ENCODE measurements at places on chromosomes 12 and 14. TPM values are rescaled to one million over a fixed set of nuclear protein-coding genes. Genes with fewer than 3 reads are reported as not detected.
A peak's percentile ranks its signal among the peaks of the same experiment; 100 is the strongest.

DNA sequence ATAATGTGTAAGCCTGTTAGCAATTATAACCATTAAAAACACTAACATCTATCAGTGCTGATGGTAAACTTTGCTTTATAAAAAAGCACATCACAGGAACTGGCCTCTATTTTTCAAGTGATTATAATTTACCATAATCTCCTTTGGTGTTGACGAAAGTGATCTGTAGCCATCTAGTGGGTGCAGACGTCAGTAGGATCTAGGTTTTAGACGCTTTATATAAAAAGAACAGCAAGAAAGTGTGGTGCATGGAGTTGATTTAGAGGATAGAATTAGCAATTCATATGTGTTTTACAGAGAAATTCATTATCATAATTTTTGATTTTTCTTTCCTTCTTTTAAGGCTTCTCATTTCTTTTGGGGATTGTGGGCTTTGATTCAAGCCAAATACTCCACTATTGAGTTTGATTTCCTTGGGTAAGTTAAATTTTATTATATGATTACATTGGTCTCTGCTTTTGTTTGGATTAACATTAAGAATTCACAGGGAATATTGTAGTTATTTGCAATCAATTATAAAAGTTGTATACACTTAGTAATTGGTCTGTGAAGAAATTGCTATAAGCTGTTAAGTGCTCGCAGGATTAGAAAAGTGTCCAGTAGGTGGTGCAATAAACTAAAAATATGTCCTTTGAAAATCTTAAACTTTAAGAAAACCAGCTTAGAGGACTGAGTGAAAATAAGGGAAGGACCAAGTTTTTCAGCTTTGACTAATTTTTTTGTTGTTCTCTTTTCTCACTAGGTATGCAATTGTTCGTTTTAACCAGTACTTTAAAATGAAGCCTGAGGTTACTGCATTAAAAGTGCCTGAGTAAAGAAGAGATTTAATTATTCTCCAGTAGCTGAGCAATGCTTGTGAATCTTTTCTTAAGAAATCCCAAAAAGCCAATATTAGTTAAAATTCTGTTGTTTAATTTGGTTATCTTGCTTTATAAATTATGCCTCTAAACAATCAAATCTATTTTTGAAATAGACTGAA, 59.5 kb downstream of the ETNK1 start:
- DNase-seq = peak; percentile 55

- peak; percentile 73 for DNase-seq
These were observed 40.2 kb downstream of the TEAD4 start for GRCh38 chr12:2999265-2999841.

The AMIGO2 gene
- total RNA-seq = 13.1 TPM

- DNase-seq = no peak
These were observed 115.3 kb downstream of the ALG10B start for GRCh38 chr12:38431921-38432320.

- DNase-seq = no peak
These were observed 310.0 kb upstream of the DDHD1 start for GRCh38 chr14:53462931-53463778.

The MDM2 gene
- total RNA-seq = 132 TPM

GRCh38 chr12:30304528-30304927, 391.1 kb downstream of the IPO8 start:
- no peak for DNase-seq

DNA sequence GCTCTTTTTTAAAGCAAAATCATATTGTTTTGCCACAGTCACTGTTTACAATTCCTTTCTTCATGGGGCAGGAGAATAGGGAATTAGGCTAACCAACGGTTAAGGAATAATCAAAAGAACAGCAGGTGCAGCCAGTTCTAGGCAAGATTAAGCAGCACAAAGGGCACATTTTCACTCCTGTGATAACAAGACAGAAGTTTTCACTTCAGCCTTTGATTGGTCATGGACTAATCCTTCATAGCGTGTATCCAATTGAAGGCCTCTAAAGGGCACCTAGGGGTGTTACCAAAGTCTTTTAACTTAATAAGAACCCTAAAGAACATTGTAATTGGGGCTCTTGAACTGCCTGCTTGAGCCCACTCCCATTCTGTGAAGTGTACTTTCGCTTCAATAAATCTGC, 206.9 kb upstream of the AMIGO2 start:
- no peak for DNase-seq

GRCh38 chr12:26239122-26239851, 43.9 kb downstream of the SSPN start:
- peak; percentile 93 for DNase-seq

DNA sequence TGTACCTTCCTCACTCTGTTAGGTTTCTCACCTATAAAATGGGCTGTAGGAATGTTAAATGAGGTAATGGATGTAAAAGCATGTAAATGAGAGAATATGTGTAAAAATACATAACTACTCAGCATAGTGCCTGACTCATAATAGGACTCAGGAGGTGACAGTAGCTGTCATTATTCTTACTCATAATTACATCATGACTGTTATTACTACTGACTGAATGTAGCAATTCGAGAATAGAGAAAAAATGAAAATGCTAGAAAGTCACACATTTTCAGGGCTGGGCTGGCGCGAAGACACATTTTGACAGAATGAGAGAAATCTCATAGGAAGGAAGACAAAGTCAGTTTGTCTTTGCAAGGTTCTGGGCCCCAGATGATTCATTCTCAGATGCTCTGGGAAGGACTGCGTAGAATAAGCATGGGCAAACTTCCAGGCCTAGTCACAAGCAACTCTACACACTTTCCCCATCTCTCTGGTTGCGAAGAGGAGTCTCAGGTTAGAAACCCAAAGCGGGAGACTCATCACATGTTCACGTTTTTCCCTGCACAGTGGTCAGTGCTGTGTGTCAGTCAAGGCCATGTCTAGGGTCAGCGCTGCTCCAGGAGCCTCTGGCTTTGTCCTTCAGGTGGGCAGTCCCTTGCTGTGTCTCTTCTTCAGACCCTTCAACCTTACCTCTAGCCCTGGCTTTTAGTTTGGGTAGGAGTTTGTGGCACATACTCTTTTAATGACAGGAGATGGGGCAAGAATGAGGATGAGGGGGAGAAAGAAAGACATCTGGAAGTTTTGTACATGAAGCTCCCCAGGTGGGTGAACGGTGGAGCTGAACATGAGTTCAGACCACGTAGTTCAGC, 8.4 kb downstream of the GPRC5A start:
- DNase-seq = peak; percentile 69

DNA sequence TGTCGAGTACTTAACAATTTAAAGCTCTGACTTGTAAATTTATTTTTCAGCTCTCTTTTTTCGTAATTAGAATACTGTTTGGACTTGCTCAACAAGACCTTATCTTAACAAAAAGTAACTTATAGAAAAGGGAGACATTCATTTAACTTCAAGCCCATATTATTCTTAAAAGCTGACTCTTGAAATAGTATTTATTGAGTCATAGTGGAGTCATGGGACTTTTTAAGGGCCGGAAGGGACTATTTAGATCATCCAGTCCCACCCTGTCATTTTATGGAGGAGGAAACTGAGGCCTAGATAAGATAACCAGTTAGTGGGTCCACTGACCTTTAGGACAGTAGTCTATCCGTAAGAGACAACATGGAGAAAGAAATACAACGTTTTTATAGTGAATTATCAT, 1.5 kb downstream of the RAP1B start:
- DNase-seq = no peak

The GALNT8 gene
- total RNA-seq = not detected

The RASSF9 gene
- total RNA-seq = 0.05 TPM

- no peak for DNase-seq
These were observed 107.4 kb upstream of the NAV3 start for GRCh38 chr12:77723308-77723707.

The EPYC gene
- total RNA-seq = not detected

GRCh38 chr12:80752464-80752863, 35.8 kb downstream of the MYF5 start:
- no peak for DNase-seq

- no peak for DNase-seq
These were observed 129.3 kb upstream of the HIF1A start for GRCh38 chr14:61565836-61566536.

- no peak for DNase-seq
These were observed 356.4 kb downstream of the BCL11B start for GRCh38 chr14:98915625-98916024.

GRCh38 chr12:25332143-25332542, 81.4 kb upstream of the KRAS start:
- no peak for DNase-seq

- DNase-seq = no peak
These were observed 55.6 kb downstream of the ZC3H14 start for GRCh38 chr14:88618476-88618875.

The KRT81 gene
- total RNA-seq = not detected

GRCh38 chr12:127241072-127241817, 1025.7 kb upstream of the TMEM132C start:
- peak; percentile 36 for DNase-seq

- DNase-seq = no peak
These were observed 354.4 kb upstream of the FLRT2 start for GRCh38 chr14:85175556-85175955.

- peak; percentile 50 for DNase-seq
These were observed at the start of gene IGFBP6 for GRCh38 chr12:53097564-53098353. Gene IGFBP6 (plus strand): TSS chr12:53097667. CDS start chr12:53097718, 51 bp downstream.

DNA sequence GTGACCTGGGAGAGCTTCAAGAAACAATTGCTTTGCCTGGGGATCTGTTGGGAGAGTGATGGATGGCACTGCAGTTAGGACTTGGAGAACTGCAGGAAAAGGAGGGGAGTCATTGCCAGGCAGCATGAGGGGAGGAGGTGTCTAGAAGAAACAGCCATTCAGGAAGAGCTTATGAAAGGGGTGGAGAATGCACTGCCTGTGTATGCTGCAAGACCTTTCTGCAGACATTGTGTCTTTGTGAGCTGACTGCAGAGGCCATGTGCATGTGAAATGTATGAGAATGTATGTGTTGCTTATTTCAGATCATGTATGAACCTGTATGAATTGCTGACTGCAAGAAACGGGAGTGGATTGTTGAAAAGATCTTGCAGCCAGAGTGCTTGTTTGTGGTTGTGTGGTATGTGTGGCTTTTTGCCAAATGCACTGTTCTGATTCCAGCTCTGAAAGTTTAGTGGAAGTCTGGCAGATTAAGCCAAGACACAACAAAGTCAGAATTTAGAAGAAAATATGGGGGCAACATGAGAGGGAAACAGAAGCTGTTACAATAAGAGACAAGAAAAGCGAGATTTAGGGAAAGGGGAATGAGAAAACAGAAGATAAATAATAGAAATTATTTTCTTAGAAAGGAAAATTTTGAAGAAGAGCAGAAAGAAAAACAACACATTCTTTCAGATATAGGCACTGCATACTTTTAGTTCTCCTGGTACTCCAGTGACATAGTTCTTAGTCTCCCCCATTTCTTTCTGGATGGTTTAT, 9.8 kb upstream of the RIMKLB start:
- peak; percentile 75 for DNase-seq

The DEPDC4 gene
- not detected for total RNA-seq
